Astrocyte (in vitro differentiated cells and primary cell): ENCODE measurements at places on chromosomes 16 and 17. TPM values are rescaled to one million over a fixed set of nuclear protein-coding genes. Genes with fewer than 3 reads are reported as not detected.

C16orf96 gene
- 0.20 and 0.38 TPM in 2 replicates for total RNA-seq

GRCh38 chr17:57281887-57282286 is 25.6 kb downstream of the MSI2 start:
- DNase-seq = no peak

WNT3 gene
- total RNA-seq = 2.4 TPM in 2 replicates

SLC6A2 gene
- not detected in 2 replicates for total RNA-seq

DNA sequence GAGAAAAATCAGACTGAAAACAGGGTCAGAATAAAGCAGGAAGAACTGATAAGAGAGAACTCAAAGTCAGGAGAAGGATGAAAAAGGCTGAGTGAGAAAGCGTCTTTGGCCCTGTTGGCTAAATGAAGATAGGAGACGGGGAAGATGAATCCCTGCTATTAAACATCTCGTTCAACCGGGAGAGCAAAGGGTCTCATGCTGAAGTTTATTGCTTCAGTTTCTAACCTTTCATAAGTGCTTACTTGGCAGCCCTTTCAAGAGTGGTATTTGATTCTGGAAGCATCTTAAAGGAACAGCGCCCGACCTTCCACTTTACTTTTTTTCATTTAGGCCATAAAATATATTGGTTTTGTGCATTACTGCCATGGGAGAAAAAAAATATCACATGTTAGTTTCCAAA is 288.3 kb upstream of the RBFOX1 start:
- no peak for DNase-seq

DNA sequence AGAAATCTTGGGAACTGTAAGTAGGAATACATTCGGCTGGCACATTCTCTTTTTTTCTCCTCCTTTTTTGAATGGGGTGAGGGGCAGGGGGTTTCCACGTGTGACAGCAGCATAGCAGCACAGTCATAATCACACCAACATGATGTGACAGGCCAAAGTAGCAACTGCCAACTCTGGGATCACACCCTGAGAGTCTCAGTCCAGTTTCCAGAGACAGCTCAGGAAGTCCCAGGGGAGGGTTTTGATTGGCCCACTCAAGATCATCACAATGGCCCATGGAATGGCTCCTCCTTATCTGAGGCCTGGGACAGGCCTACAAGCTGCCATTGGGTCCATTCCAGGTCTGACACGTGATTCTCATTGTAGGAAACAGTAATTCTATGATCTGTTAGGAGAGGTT is 207.1 kb upstream of the ASIC2 start:
- no peak for DNase-seq
